ENCODE measurements at places on chromosomes 1 and 21.

DNA sequence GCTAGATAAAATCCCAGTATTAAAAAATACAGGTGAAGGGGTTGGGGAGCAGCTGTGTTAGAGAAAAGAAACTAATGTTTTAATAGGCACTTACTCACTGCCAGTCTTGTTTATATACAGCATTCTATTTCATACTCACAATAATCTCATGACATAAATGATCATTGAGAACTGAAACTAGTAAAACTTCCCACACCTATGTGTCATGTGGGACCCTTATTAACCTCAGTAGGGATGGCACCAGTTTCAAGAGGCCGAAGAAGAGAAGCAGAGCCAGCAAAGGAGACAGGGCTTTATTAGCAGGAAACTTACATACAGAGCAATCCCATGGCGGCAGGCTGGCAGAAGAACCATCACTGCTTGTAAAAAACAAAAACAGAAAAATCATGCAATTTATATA lies 48.8 kb upstream of the KCNH1 start:
- DNase-seq = no peak

- DNase-seq = no peak
Measured at GRCh38 chr1:21287905-21288514, 2.3 kb downstream of the ECE1 start.

DNA sequence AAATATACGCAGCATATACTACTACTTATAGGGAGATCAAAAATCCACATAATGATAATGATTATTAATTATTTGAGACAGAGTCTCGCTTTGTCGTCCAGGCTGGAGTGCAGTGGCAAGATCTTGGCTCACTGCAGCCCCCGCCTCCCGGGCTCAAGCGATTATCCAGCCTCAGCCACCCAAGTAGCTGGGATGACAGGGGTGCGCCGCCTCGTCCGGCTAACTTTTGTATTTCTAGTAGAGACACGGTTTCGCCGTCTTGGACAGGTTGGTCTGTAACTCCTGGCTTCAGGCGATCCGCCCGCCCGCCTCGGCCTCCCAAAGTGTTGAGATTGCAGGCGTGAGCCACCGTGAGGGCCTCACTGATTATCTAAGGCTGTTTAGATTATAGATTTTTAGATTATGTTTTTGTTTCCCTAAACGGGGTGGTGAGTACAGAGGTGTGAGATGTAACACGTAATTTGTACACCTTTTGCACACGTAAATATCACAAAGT lies 548 bp upstream of the SLC25A33 start:
- no peak for DNase-seq

DNA sequence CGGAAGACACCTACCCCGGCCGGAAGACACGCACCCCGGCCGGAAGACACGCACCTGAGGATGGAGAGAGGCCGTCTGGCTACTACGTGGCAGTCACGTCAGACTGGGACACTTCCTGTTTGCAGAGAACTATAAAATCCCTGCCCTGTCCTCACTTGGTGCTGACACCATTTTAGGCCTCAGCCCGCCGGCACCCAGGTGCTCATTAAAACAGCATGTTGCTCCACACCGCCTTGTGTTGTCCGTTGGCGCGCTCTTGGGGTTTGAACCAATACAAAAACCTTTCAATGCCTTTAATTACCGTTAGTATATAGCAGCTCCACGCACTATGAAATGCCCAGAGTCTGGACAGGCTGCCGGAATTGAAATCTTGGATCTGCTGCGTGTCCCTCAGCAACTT lies 34.7 kb downstream of the VN1R5 start:
- DNase-seq = no peak

GRCh38 chr1:234963180-234963903 lies 165.3 kb downstream of the TOMM20 start:
- no peak for DNase-seq

- DNase-seq = no peak
Measured at GRCh38 chr1:15735304-15736037, 587 bp upstream of the SLC25A34 start.

- DNase-seq = no peak
Measured at GRCh38 chr1:226990133-226990716, 50.1 kb downstream of the COQ8A start.

- DNase-seq = no peak
Measured at GRCh38 chr1:3249631-3250501, 180.9 kb downstream of the PRDM16 start.

- DNase-seq = no peak
Measured at GRCh38 chr1:6756457-6756856, 28.8 kb upstream of the CAMTA1 start.

Measured in NCI-H187 (cell line).